Mucosa of descending colon (tissue), 3 donors: ENCODE measurements at places on chromosomes 3 and 15. TPM values are rescaled to one million over a fixed set of nuclear protein-coding genes. Genes with fewer than 3 reads are reported as not detected.
A peak's percentile ranks its signal among the peaks of the same experiment; 100 is the strongest.

The TLR9 gene
- 0.89 TPM for total RNA-seq

DNA sequence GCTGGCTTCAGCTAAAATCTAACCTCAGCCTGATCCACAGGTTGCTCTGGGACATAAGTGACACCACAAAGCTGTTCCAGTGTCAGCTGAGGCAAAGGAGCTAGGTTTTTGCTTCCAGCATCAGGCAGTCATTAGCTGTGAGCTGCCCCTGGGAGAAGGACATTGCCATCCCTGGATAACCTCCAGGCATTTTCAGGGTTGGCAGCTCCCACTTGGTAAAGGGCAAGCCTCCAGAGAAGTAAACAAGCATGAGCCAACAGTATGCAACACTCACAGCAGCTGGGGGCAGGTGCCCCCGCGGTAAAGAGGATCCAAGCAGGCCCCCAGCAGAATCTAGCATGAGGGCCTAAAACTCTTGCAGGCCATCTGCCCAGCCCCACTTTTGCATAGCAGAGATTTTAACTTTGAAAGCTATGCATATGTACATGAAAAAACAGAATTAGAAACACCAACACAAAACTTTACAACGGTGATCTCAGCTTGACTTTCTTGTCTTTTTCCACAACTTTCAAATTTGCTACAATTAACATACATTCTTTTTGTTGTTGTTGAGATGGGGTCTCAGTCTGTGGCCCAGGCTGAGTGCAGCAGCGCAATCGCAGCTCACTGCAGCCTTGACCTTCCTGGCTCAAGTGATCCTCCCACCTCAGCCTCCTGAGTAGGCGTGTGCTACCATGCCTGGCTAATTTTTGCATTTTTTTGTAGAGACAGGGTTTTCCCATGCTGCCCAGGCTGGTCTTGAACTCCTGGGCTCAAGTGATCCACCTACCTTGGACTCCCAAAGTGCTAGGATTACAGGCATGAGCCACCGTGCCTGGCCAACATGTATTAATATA lies 83.8 kb upstream of the TPM1 start:
- no peak for DNase-seq

DNA sequence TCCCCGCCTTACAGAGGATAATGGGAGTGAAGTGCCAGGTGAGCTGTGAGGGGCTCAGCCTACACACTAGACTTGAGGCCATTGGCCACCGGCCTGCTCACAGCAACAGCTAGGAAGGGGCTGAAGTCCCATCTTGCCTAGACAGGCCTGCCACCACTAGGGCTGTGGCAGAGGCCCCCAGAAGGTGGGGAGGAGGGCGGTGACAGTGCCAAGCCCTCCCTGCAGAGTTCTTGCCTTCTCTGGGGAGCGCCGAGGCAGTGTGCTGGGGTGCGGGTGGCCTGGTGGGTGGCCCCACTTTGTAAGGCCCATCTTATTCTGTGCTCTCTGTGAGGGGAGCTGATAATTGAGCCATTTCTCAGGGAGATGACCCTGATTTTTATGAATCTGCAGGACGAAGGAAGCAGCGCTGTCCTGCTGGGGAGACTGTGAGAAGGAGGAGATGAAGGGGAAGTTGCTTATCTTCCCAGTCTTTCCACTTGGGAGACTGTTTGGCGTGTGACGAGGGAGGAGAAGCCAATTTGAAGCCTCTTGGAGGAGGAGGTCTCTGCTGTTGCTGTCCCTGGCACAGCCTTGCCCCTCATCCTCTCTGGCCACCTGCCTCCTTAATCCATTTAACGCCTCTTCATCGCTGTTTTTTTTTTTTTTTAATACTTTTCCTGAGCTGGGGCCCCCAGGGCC lies 104.3 kb downstream of the LINGO1 start:
- no peak for DNase-seq

DNA sequence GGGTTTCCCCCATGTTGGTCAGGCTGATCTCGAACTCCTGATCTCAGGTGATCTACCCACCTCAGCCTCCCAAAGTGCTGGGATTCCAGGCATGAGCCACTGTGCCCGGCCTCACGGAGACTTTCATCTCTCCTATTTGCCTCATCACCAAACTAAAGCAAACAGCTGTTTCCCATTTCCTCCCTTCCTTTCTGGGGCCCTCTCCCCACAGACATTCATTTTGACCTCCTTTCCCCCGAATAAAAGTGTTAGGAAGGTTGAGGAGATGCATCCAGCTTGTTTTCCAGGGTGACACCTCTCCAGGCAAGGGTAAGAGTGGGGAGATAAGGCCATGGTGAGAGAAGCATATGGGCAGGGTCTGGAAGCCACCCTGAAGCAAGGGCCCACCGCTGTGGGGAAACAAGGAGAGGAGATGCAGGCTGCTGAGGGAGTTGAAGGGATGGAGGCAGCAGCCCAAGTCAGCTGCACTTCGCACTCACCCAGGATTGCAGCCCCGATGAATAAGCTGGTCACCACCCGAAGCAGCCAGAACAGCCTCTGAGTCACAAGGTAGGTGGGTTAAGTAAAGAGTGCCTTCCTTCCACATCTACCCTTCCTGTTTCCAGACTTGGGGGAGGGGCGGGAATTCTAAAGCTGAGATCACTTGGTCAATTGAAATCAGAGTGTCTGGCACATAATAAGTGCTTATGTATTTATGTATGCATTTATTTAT lies 7.7 kb downstream of the DUOXA2 start:
- DNase-seq, result no peak

The GPR15 gene
- 6.9 TPM for total RNA-seq

- no peak for DNase-seq
These were observed 601.2 kb downstream of the PYDC2 start for GRCh38 chr3:192062186-192062585.

- DNase-seq, result no peak
These were observed 48.8 kb downstream of the EXOG start for GRCh38 chr3:38544926-38545325.

DNA sequence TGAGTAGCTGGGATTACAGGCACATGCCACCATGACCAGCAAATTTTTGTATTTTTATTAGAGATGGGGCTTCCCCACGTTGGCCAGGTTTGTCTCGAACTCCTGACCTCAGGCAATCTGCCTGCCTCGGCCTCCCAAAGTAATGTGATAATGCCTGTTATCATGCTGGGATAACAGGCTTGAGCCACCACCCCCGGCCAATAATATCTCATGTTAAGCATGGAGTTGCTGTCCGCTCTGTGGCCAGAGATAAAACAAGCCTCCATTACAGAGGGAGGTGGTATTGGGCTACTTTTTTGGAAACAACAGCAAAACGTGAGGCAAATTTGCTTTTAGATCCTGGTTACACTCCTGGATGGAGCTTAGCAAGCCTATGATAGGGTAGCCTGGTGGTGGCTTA lies 32.9 kb upstream of the ALG1L2 start:
- no peak for DNase-seq

DNA sequence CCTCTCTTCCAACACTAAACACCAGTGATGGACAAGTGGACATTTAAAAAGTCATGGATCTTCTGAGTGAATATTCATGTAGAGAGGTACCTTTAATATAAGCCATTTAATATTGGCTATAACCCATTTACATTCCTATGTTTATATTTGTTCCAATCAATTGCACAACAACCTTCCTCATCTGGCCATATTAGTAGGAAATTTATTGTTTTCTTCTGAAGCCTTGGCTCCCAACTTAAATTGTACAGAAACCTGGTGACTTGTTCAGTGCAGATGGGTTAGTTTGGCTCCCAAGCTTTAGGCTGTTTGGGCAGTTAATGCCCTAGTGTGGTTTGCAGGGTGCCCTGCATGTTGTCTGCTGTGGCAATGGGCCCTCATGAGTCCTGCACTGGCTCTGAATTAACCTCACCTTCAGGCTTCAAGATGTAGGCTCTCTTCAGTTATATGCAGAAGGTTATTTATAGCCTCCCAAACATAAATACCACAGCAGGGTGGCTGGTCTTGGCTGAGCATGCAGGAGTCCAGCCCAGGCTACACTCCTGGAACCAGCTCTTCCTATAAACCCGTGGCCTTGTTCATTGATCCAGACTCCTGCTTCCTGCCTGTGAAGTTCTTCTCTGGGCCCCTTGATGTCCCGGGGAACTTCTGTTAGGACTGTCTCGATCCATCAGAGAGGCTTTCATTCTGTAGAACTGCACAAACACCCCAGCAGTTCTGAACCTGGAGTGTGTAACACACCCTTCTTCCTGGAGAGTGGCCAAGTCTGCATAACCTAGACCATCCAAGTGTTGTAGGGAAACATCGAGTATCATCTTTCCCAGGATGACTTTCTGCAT lies 57.0 kb downstream of the DUT start:
- DNase-seq, result no peak

DNA sequence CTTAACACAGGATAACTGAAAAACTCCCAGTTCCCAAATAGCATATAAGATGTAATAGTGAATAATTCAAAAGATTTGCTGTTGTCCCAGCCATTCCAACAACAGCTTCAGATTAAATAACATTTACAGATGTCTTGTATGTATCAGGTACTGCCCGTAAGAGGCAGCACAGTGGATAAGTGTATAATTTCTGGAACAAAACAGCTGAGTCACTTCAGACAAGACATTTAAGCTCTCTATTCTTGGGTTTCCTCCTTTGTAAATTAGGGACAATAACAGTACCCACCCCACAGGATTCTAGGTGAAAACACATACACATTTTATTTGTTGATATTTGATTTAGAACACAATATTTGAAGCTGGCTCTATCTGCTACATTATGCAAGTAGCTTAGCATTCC lies 2.6 kb upstream of the WWTR1 start:
- DNase-seq, result no peak

The PLS1 gene
- total RNA-seq, result 448 TPM

The C3orf70 gene
- total RNA-seq, result 16.9 TPM

- DNase-seq, result no peak
These were observed 211.7 kb upstream of the GADL1 start for GRCh38 chr3:31106204-31106603.

The FBXW12 gene
- not detected for total RNA-seq

- DNase-seq, result no peak
These were observed 2.3 kb upstream of the FEM1B start for GRCh38 chr15:68275165-68275746.

GRCh38 chr3:124439603-124440002 lies 290.6 kb upstream of the UMPS start:
- no peak for DNase-seq

DNA sequence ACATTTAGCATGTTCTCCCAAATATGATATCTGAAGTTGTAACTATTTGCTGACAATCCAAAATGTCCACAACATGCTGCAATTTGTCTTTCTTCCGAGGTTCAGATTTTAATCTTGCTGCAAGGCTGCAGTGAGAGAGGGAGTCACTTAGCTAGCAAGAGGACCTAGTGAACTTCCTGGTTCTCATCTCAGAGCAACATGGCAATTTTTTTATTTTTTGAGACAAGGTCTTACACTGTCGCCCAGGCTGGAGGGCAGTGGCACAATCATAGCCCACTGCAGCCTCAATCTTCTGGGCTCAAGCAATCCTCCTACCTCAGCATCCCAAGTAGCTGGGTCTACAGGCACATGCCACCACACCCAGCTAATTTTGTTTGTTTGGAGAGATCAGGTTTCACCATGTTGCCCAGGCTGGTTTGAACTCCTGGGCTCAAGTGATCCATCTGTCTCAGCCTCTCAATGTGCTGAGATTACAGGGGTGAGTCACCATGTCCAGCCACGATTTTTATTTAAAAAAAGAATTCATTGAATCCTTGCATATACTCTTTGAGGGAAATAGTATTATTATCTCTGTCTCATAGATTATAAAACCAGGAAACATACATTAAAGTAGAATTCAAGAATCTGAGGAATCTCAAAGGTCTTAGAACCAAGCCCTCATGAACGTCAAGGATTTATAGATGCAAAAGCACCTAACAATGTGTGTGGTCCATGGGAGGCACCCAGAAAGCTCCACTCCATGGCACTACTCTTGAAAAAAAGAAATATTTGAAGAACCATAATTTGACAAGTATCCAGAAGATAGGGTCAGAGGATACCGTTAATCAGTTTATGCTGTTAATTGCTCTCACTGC lies 9.1 kb downstream of the HDC start:
- no peak for DNase-seq

DNA sequence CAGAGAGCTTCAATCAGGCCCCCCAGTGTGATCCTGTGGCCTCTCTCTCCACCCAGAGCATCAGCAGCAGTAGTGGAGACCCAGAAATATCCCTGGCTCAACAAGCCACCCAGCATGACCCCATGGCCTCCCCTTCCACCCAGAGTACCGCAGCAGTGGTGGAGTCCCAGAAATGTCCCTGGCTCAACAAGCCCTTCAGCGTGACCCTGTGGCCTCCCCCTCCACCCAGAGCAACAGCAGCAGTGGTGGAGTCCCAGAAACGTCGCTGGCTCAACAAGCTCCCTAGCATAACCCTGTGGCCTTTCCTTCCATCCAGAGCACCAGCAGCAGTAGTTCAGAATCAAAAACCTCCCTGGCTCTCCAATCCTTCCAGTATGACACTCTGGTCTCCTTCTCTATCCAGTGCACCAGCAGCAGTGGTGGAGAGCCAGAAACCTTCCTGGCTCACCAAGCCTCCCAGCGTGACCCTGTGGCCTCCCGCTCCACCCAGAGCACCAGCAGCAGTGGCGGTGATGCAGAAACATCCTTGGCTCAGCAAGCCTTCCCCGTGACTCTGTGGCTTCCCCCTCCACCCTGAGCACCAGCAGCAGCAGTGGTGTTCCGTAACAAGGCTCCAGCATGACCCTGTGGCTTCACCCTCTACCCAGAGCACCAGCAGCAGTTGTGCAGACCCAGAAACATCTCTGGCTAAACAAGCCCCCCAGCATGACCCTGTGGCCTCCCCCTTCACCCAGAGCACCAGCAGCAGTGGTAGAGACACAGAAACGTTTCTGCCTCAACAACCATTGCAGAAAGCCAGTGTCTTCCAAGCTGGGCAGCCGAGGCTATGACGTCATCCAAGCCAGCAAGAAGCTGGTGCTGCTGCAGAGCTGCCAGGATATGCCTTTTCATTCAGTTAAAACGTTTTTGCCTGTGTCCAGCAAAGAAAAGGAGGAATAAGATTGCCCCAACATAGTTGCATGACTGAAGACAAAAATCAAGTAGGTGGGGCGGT lies 61.3 kb upstream of the TAMM41 start:
- DNase-seq, result no peak

- peak; percentile 23 for DNase-seq
These were observed 407.1 kb downstream of the VPS13C start for GRCh38 chr15:61653110-61653509.

DNA sequence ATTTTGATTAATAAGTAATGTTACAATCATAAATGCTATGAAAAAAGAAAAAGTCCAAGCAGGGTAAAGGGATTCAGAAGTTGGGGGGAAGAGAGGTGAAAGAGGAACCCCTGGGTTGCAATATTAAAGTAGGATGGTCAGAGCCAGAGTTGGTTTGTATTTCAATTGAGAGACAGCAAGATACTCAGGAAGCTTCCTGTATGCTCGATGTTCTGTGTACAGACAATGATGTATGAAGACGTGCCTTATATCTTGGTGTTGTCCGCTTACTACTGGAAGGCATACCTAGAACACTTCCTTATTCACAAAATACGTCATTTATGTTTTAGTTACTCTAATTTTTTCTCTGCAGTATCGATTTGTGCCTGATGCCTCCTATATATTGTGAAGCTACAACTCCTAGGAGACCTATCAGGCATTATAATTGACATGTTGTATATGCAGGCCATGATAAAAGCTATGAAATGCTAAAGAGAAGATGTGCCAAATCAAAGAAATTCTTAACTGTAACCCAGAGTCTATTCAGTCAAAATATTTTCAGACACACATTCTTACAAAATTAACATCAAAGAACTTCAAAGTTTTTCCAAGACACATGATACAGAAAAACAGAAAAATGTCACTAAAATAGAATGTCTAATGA lies 87.5 kb downstream of the TBL1XR1 start:
- no peak for DNase-seq
